ENCODE measurements at places on chromosomes 7 and 10. TPM values are rescaled to one million over a fixed set of nuclear protein-coding genes. Genes with fewer than 3 reads are reported as not detected.

- H3K27me3 ChIP-seq = no peaks in the 10 kb centered on the region
- peaks cover 39% of the 10 kb centered on the region for H3K4me1 ChIP-seq
- H3K27ac ChIP-seq = peak overlapping the region; percentile 97
- peak overlapping the region; percentile 99 for H3K4me3 ChIP-seq
- peak; percentile 59 for DNase-seq
- H3K36me3 ChIP-seq = no peaks in the 10 kb centered on the region
Measured at GRCh38 chr7:107563081-107563774, 492 bp downstream of the COG5 start.

FBXL13 gene
- 1.6 TPM for total RNA-seq

DNA sequence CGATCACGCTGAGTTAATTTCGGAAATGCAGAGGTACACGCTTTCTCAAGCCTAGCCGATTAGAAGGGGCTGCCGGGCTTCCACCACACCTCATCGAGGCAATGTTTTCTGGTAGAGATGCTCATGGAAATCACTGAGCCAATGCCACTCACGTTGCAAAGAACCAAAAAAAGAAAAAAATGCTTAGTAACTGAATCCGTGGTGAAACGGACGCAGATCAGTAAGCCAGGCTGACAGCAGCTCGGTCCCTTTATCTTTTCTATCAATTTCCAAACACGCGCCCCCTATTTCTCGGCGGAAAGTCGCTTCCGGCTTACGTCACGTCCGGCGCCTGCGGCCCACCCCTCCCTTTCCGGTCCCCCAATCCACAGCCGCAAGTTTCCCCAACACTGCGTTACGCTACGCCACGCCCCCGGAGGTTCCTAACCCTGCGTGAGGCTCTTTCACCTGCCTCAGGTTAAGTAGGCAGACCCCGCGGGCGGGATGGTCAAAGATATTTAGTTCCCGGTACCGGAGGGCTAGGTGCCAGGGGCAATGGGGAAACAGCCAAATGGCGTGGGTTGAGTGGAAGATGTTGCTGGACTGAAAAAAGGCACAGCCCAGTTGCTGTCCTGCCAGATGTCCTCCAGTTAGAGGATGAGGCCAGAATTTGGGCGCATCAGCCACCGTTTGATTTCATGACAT, at the start of gene NSUN6:
TSS of gene NSUN6 (minus strand) at position 264 of the 684 bp plus-strand sequence. CDS start 384 bp downstream, outside the sequence.
- peak within 1 kb of the TSS; percentile 51 for H3K4me3 ChIP-seq
- H3K4me1 ChIP-seq = peaks cover 10% of the 10 kb centered on the region
- peak; percentile 90 for DNase-seq
- no peaks in the 10 kb centered on the region for H3K27me3 ChIP-seq
- no peaks in the 10 kb centered on the region for H3K36me3 ChIP-seq

- no peak for DNase-seq
- no peaks in the 10 kb centered on the region for H3K27me3 ChIP-seq
- no peak overlapping the region for H3K4me3 ChIP-seq
Measured at GRCh38 chr10:124362568-124362967, 56.2 kb downstream of the OAT start.

TRIM50 gene
- total RNA-seq = 0.55 TPM
